ENCODE measurements at places on chromosomes 1 and 21.

GRCh38 chr1:215635827-215636226, 68.7 kb downstream of the KCTD3 start:
- DNase-seq = no peak

DNA sequence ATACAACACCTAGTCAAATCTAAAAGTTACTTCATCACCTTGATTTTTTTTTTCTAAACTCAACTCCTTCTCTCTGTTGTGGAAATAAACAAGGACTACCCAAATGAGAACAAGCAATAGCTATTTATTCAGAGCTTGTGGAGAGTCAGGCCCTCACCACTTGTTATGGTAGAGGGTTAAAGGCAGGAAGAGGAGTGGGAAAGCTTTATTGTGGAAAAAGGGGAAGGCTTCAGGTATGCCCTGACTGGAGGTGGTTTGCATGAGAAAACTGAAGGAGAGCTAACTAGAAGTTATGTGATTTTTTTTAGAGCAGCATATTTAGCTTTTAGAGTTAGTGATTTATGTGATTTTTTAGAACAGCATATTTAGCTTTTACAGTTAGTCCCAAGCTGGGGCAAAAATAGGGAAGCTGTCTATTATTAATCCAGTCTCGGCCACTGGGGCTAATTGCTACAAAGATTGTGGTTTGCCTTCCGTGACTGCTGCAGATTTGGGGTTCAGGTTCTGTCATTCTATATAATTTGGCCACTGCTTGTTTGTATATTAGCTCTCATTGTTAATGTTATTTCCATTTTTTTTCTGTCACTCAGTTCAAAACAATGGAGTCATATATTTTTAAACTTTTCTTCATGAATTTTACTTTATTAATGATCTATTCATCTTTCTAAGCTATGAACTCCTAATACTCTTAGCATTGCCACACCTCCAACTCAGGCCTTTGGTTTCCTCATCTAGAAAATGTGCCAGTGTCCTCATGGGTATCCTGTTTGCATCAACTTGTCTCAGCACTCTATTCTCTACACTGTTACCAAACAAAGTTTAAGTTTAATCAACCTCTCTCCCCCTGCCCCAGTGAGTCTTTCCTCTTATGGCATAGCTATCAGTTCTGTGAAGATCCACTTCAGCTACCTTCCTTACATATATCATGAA, 713.0 kb downstream of the BRINP3 start:
- DNase-seq = no peak

GRCh38 chr1:182183606-182184005, 122.1 kb upstream of the ZNF648 start:
- no peak for DNase-seq

- no peak for DNase-seq
Observed at GRCh38 chr21:31862078-31862477, 10.7 kb upstream of the HUNK start.

- DNase-seq = no peak
Observed at GRCh38 chr1:177907000-177907399, 62.9 kb downstream of the SEC16B start.

DNA sequence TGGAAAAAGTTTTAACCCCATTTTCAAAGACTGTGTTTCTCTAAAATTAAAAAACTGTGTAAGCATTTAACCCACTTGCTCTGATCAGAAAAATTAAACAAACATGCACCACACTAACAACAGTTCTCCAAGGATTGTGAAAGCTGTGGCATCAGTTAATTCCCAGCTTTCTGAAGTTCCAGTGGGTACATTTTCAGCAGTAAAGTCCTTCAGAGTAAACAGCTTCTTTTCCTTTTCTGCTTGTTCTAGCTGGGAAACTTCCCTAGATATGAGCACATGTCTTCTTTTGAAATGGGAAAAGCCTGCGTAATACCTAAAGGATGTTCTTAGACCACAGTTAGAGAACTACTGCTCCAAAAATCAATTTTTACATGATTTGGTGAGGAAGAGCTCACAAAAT, 11.1 kb downstream of the PRRX1 start:
- no peak for DNase-seq

DNA sequence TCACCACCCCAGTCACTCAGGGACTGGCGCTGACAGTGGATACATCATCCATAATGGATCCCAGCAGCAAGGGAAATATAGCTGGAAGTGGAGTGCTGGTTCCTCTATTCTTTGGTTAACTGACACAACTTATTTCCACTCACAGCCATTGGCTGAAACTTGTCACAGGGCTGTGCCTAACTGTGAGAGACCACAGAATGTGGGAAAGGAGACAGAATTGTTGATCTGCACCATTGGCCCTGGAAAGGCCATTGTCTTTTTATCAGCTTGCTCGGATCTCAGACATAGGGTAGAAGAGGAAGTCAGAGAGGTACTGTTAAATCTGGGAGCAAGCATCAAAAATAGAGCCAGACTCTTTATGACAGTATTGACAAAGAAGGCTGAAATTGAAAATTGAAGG, 451.3 kb downstream of the AJAP1 start:
- no peak for DNase-seq

- DNase-seq = no peak
Observed at GRCh38 chr21:18144339-18144738, 100.3 kb upstream of the CHODL start.

DNA sequence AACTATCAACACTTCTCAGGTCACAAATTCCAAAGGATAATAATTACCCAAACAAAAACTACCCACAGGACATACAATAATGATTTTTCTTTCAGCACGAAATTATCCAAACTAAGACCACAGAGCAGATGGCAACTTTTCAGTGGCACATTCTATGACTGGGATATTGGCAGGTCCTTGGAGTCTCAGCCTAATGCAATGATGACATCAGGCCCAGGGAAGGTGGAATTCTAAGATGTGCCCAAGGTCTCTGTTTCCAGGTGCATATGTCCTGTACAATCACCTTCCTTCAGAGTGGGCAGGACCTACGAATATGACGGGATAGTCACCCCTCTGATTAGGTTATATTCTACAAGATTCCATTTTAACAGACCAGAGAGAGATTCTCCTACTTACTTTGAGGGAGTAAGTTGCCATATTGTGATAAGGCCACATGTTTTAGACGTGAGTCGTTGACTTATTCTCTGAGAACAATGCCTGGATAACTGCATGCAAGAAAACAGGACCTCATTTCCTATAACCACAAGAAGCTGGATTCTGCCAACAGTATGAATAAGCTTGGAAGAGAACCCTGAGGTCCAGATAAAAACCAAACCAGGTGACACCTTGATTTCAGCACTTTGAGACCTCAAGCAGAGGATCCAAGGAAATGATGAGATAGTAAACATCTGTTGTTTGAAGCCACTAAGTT, 69.9 kb downstream of the ZC3H11B start:
- peak; percentile 61 for DNase-seq

DNA sequence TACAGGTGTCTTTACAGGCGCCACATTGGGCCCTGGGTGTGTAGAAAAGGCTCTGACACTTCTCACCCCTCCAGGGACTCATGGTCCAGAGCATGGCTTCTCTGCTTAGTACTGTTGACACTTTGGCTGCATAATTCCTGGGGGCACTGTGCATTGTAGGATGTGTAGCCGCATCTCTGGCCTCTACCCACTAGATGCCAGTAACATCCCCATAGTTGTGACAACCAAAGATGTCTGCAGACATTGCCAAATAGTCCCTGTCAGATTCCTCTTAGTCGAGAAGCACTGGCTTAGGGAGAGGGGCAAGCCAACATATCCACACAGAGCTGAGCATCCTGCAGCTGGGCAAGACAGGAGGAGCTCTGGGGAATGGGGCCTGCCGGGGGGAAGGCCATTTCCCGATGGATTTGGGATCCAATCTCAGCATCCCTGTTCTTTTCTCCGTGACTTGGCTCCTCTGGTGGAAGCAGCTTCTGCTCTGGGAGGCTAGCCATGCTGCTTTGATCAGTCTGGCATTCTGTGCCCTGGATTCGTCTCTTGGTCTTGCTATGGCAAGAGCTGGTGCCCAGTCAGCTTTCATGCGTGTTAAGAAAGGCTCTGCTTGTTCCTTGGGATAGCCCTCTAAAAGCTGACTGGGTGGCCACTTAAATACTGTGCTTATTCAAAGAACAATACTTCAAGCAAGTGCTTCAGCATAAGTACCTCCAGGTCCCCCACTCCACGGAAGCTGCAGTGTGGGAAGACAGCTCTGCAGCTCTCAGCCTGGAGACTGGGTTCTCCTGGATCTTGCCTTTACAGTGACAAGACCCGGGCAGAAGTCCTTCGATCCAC, 38.3 kb upstream of the SCMH1 start:
- no peak for DNase-seq

DNA sequence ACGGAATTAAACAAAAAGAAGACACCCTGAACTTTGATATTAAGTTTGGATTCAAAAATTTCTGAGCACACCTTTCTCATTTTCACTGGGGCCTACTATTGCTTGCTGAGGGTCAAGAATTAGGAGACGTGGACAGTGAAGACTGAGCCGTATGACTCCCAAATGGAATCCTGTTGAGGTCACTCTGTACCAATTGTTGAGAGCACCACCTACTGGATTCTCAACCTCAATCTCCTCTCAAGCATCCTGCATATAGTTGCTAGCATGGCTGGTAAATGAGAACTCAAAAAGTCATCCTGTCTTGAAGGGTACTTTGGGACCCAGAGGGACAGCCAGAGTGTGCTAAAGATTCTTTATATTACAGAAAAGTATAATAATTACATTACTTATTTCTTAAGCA, 20.2 kb upstream of the MTR start:
- peak; percentile 29 for DNase-seq

GRCh38 chr21:15667010-15667409, 62.8 kb upstream of the USP25 start:
- peak; percentile 73 for DNase-seq

DNA sequence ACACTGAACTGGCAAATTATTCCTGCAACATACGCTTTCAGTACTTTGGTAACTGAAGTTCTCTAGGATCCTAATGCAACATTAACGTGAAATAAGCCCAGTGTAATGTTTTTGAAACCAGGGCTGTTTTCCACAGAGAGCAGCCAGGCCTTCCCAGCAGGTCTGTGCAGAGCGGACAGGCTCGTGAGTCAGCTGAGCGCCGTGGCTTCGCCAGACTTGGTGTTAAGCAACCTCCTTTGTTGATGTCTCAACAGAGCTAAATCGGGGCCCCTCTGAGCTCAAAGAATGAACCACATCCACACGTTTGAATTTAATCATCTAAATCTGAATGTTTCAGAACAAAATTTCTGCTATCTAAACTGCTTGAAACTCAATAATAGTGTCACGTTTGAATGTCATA, 181.8 kb upstream of the FMN2 start:
- DNase-seq = peak; percentile 72

DNA sequence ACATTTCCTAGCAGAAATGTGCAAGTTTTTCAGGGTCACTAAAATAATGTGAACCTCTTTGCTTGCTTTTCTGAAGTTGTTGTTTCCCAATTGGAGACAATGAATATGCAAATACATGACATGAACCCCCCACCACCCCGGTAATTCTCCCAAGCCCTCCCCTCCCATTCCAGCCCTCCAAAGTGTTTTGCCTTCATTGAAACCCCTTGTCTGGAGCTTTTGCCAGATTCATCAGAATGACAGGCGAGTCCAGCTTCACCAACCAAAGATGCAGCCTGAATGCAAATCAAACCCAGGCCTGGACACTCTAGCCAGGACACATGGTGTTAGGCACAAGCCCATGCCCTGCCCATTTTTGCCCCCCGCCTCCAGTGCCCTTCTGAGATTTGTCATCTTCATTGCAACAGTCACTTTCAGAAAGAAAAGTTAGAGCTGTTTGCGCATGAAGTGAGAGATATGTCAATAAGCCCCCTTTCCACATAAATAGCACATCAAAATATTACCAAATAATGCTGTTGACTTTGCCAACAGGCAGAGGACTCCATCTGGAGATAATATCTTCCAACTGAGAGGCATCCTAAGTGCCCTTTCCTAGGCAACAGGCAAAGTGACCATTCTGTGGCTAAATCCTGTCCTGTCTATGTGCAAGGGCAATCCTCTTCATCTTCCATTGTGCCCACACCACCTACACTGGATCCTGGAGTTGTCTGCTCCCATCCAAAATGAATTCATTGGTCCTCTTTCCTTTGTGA, 145.6 kb upstream of the NFIA start:
- no peak for DNase-seq

GRCh38 chr21:22710721-22711120, 1712.5 kb downstream of the NCAM2 start:
- no peak for DNase-seq

DNA sequence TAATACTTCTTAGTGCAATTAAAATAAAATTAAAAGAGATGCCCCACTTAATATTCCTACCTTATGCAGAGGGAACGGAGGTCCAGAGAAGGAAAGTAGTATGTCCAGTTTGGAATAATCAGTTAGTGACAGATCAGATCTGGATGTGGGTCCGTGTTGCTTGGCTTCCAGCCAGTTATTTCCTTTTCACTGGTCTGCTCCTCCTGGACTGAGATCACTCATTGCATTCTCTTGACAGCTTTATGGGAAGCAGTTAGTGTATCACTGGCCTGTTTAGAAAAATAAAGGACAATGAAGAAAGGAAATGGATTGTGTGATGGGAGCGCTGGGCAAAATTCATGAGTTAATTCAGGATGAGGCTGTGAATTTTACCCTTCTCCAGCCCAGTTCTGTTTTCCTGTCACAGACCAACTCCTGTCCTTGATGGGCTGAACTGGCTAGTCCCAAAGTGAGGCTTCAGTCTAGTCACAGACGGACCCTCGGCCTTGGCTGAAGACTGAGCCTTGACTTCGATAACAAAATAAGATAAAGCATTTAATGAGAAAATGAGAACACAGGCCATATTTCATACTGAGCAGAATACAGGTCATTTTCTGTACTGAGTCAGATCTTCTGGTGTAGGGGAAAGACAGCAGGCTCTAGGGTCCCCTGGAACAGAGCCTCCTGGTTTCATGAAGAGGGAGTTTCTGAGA, 85.2 kb upstream of the TRABD2B start:
- no peak for DNase-seq

DNA sequence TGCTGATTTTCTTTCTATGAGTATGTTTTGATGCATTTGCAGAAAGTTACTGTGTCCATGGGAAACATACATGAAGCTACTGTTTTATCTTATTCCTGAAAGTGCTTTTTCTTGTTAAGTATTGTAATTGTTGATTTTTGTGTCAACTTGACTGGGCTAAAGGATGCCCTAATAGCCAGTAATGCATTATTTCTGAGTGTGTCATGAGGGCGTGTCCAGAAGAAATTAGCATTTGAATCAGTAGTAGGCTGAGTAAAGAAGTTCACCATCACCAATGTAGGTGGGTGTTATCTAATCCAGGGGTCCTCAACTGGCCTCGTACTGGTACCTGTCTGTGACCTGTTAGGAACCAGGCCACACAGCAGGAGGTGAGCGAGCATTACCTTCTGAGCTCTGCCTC, 760.2 kb downstream of the PLA2G4A start:
- peak; percentile 15 for DNase-seq

GRCh38 chr1:4431491-4431890, 222.9 kb upstream of the AJAP1 start:
- DNase-seq = no peak

GRCh38 chr1:119467857-119468668, 38.9 kb upstream of the HSD3B1 start:
- DNase-seq = no peak
